ENCODE measurements at places on chromosomes 7 and 10.

DNA sequence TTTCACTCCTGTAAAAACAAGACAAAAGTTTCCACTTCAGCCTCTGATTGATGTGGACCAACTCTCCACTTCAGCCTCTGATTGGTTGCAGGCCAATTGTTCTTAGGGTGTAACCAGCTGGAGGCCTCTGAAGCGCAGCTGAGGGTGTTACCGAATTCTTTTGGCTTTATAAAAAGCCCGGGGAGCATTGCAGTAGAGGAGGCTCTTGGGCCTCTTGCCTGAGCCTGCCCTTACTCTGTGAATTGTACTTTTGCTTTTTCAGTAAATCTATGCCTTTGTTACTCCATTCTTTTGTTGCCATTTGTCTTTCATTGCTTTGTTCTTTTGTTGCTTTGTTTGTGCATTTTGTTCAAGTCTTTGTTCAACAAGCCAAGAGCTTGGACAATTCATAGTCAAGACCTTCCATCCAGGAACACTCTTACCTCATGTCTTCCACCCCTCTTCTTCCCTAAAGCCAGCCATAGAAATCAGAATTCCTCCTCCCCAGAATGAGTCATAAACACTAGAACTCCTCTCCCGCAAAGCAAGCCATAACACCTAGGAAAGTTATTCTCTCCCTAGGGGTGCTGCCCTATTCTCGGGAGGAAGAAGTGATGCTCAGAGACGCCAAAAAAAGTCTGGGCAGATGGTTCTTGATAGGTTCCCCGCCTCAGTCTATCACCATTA, 53.5 kb upstream of the ARMC3 start:
- DNase-seq, result no peak

DNA sequence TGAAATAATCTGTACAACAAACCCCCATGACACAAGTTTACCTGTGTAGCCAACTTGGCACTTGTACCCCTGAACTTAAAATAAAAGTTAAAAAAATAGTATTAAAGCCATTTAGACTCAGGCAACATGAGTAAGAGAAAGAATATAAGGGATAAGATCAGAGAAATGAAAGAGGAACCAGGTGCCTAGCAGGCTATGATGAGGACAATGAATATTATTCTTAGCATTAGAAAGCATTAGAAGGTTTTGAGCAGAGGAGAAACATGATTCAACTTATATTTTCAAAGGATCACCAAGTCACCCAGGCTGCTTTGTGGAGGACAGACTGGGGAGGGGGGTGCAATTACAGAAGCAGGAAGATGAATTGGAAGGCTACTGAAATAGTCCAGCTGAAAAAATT, 48.1 kb upstream of the TES start:
- no peak for DNase-seq

- DNase-seq, result no peak
These were observed 516.3 kb upstream of the MKI67 start for GRCh38 chr10:128642502-128642901.

GRCh38 chr7:37435156-37435855, 13.4 kb downstream of the ELMO1 start:
- DNase-seq, result no peak

- DNase-seq, result no peak
These were observed 66.4 kb downstream of the INPP5A start for GRCh38 chr10:132603851-132604533.

- no peak for DNase-seq
These were observed 193.0 kb upstream of the DPP6 start for GRCh38 chr7:153859239-153859638.

- peak; percentile 34 for DNase-seq
These were observed 42.4 kb upstream of the AGBL3 start for GRCh38 chr7:134943785-134944400.

DNA sequence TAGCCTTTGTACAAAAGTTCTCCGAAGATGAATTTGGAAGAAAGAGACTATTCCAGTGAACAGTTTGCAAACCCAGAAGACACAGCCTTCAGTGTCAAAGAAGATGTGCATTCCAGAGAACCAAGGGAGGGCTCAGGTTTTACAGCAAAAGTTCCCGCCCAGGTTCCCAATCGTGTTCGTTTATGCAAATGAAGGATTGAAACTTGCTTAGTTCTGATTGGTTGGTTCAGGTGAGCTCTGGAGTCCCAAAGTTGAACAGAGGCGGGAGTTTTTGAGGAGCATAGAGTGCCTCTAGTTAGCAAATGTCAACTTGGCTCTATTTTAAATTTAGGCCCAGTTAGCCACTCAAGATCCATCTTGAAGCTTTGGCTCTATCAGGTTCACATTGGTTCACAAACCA, 51.3 kb downstream of the TMEM270 start:
- no peak for DNase-seq

- no peak for DNase-seq
These were observed 322.6 kb upstream of the ZNF32 start for GRCh38 chr10:43971306-43971705.

DNA sequence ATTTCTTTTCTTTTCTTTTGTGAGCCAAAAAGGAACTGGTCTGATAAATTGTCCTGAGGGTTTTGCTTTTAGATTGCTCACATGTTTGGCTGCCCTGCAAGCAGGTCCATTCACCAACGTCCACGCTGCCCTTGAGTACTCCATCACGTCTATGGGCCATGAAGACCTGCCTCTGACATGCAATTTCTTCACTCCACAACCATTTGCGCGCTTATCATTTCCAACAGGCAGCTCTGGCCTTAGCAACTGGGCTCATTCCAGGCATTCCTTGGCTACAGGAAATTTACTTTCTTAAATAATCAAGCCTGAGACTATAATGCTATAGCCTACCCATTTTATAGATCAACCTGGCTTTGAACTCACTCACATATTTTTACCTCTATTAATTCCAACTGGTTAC, 408.3 kb upstream of the C7orf33 start:
- no peak for DNase-seq

- no peak for DNase-seq
These were observed 78.0 kb upstream of the GAD2 start for GRCh38 chr10:26138613-26139012.

- DNase-seq, result no peak
These were observed 35.7 kb upstream of the PIP start for GRCh38 chr7:143096146-143096545.

- DNase-seq, result no peak
These were observed 790.7 kb downstream of the TNS3 start for GRCh38 chr7:46791188-46791587.

- no peak for DNase-seq
These were observed 3.4 kb downstream of the CAV1 start for GRCh38 chr7:116528008-116528789.

- no peak for DNase-seq
These were observed 36.9 kb upstream of the DOCK1 start for GRCh38 chr10:126868371-126868770.

GRCh38 chr7:78529392-78529791, 730.8 kb downstream of the PHTF2 start:
- DNase-seq, result no peak

DNA sequence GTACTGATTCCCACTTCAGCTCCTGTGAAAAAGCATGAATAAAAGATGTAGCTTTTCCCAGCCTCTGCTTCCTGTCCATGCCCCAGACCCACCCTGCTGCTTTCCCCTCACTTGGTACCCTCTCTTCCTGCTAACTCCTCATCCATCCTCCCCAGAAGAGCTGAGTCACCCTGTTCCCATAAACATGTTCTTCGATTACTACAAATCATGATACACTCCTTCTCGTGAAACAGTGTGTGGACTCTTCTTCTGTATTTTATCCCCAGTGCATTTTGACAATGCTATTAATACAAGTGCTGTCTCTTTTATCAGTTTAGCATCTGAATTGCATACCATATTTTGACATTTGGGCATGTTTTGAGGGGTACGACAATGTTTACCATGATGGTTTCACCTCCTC, 45.8 kb upstream of the SORBS1 start:
- DNase-seq, result no peak

- no peak for DNase-seq
These were observed 5.4 kb downstream of the PDIA4 start for GRCh38 chr7:149022756-149023360.

DNA sequence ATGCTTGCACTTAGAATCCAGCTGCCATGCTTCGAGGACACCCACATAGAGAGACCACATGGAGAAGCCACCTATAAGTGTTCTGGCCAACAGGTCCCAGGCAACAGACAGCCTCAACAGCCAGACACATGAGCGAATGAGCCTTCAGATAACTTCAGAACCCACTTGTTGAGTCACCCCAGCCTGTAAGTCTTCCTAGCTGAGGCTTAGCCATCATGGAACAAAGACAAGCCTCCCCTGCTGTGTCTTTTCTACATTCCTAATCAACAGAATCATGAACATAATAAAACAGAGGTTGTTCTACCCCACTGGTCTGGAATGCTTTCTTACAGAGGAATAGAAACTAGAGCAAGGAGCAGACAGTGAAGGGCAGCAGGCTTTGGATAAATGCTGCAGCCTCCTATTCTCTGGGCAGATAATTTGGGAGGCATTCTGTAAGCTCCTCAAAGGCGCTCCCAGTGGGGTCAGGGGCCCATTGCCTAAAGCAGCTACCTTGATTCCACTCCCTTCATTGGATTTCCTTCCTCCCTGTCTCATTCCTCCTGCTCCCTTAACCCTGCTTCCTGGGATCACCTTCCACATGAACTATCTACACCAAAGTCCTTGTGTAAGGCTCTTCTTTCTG, 4.6 kb downstream of the TLL2 start:
- no peak for DNase-seq

DNA sequence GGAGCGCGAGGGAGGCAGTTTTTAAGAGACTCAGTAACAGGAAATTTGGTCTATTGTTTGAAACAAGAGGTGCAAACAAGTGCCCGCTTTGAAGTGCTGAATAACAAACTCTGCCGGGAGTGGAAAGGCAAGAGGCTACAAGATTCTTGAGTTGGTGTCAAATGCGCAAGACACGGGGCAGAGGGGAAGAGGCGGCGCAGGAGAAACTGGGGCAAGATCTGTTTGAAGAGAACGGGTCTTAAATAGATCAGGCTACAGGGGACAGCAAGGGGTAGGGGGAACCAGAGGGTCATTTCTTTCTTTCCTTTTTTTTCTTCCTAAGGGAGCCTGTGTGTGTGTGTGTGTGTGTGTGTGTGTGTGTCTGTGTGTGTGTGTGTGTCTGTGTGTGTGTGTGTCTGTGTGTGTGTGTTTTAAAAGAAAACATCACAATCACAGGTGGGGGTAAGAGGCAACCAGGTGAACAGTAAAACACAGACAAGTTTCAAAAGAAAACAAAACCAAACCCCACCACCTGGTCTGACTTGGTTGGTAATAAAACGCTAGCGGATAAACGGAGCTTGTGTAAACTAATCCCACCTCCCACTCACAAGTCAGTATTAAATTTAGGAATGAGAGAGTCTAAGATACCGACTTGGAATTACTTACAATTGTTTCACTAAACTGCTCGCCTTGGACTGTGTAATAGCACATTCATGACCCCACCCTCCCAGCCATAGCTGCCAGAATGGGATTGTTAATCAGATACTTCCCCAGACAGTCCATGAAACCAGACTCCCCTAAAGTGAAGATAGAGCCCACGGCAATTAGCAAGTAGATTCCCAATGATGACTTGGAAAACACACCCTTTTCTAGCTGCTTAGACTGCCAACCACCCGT, 13.1 kb upstream of the CUX1 start:
- DNase-seq, result no peak

DNA sequence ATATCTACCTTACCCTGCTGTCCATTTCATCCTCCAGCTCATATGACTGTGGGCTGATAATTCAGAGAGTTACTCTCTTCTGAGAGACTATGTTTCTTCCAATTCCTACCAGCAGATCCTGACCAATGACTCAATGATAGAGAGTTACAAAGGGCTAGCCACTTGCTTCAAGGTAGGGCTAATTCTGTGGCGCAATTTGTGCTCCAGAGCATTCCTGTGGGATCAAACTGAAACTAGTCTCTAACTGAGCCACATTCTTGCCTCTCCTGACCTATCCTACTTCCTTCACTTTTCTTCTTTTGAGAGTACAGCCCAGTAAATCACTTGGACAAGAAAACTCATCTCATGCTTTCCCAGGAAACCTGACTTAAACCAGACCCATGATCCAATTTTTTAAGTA, 17.9 kb upstream of the ASZ1 start:
- no peak for DNase-seq

DNA sequence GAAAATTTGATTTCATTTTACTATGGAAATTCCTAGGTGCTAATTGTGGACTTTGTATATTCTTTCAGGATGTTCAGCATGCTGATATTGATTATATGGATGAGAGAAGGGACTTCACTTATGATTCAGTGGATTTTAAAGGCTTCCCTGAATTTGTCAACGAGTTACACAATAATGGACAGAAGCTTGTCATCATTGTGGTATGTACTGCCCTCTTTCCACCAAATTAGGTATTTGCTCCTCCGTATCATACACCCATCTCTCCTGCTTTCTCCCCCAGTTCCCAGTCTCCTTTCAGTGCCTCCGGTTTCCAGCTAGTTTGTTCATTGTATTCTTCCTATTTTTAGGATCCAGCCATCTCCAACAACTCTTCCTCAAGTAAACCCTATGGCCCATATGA, 34.6 kb downstream of the MGAM start:
- no peak for DNase-seq

- peak; percentile 92 for DNase-seq
These were observed 10.8 kb upstream of the PVRIG start for GRCh38 chr7:100208911-100209408.

- DNase-seq, result no peak
These were observed 57.7 kb downstream of the OSBPL3 start for GRCh38 chr7:24922099-24922773.

GRCh38 chr7:108454674-108455550, 1.3 kb downstream of the NRCAM start:
- DNase-seq, result no peak

GRCh38 chr10:128859738-128860386, 607.2 kb upstream of the MGMT start:
- peak; percentile 38 for DNase-seq

DNA sequence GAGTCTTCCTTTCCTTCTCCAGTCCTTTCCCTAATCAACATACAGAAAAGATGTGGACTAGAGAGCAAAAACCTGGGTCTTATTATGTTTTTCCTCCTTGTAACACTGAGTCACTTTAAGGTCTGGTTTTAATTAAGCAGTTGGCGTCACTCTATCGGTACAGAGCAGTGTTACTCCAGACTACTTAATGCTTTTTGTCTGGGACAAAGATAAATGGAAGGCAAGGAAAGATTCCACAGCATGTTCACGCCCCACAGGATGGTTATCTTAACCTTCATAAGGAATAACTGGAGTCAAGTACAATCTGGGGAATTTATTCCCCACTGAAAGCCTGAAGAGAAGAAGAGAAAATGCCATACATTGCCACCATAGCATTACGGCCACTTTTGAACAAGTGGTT, 145.7 kb downstream of the ELAPOR2 start:
- DNase-seq, result no peak

GRCh38 chr7:2009541-2010001, 223.2 kb downstream of the MAD1L1 start:
- DNase-seq, result no peak

GRCh38 chr7:27148756-27149641, 1.4 kb upstream of the HOXA6 start:
- no peak for DNase-seq

- DNase-seq, result no peak
These were observed 164.1 kb upstream of the C1GALT1 start for GRCh38 chr7:7018290-7018689.

DNA sequence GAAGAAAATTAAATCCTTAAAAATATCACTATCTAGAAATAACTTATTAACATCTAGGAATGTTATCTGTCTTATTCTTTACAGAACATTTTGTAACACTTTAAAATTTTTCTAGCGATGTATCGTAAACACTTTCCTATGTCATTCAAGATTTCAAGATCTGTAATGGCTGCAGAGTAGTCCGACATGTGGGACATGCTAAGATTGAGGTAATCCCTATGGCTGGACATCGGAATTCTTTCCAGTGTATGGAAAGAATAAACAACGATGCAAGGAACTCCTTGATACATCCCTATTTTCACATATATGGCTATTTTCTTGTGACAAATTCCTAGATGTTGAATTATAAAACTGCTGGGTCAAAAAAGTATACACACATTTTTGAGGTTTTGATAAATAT, 37.5 kb downstream of the GNA12 start:
- no peak for DNase-seq

All from activated CD4-positive, alpha-beta T cell treated with anti-CD3 and anti-CD28 coated beads, Interleukin-10, Interleukin-2, amounts not matched to agents 100 ng/mL and 50 ng/mL, durations not matched to agents 16 hours and 8 hours (primary cell).